Stimulated activated CD4-positive, alpha-beta T cell treated with anti-CD3 and anti-CD28 coated beads, Interleukin-15, amount 100 ng/mL, for 1 hour (primary cell): ENCODE measurements at places on chromosomes 5 and 9.

DNA sequence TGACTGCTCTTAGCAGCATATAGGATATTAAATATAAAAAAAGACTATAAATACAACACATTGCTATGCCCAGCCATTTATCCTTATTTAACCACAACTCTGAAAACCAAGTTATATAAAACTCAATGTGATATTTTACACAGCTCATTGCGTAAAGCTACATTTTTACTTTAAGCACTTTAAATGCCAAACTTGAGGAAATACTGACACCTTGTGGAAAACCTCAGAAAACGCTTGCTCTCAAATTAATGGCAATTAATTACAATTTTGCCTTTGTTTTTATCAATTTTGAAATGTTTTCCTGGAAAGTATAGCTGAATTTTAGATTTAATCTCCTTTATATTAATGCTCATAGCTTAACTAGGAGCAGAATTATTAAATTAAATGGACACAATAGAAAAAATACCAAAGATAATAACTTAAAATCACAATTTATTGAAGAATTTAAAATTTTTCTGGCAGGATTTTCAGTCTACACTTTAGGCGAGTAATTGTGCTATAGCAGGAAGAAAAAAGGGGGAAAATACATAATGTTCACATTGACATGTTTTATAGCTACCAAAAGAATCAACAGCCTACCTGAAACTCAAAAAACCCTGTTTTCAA lies 25.2 kb upstream of the PLAC8L1 start:
- DNase-seq, result no peak

- DNase-seq, result no peak
Measured at GRCh38 chr5:111231119-111231518, 6.9 kb downstream of the CAMK4 start.

DNA sequence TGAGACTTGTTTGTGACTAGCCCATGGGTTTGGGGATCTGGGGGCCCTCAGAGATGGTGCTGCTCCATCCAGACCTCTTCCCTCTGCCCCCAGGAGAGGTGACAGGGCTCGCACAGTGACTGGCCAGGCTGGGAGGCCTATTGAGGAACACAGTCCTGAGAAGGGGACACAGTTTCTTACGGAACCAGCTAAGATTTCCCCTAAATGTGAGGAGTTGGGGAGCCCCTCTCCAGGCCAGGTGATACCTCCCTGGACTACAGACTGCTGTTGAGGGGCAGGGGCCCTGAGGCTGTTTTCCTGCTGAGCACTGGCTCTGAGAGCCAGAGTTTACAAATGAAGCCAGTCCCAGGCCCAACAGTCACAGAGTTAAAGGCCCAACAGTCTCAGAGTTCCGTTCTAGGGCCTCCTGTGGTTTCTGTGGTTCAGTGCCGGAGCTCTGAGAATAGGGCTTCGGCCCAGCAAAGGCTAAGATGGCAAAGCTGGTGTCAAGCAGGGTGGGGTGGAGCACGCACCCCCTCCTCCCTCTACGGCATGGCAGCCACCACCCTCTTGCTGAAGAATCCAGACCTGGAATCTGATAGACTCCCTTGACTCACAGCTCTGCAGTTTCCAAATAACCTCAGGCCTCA lies 1.1 kb upstream of the SEMA4D start:
- no peak for DNase-seq

DNA sequence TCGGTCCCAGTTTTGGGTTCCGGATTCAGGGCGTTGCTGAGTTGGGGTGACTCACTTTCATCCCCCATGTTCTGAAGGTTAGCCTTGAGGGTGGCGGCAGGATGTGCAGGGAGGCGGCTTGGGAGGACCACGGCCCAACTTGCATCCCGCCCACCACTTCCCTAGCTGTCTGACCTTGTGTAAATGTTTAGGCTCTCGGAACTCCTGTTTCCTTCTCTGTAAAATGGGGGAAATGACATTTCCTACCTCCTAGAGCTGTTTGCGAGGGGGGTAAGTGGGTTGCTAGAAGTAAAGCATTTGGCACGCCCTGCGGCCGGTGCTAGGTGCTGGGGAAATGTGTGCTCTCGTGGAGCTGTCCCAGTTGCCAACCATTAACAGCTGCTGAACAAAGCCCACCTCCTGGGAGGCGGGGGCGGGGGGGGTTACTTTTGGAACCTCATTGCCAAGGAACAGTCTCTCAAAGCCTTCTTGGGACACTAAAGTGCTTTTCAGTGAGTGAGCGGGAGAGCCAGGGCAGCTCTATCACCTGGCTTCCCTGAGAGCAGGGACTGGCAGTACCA lies 27.5 kb downstream of the PTGES2 start:
- no peak for DNase-seq

DNA sequence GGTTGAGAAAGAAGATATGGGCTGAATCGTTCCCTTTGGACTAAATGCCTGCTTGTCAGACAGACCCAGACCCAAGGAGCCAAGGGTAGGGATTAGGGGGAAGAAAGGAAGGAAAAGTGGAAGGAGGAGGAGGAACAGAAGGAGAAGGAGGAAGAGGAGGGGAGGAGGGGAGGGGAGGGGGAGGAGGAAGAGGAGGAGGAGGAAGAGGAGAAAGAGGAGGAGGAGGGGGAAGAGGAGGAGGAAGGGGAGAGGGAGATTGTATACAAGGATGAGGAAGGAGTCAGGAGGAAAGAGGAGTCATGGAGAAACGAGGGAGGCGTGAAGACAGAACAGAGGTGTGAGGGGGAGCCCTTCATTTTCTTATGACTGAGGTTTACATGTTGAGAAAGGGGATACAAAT lies 46.9 kb upstream of the DNAH5 start:
- DNase-seq, result no peak

DNA sequence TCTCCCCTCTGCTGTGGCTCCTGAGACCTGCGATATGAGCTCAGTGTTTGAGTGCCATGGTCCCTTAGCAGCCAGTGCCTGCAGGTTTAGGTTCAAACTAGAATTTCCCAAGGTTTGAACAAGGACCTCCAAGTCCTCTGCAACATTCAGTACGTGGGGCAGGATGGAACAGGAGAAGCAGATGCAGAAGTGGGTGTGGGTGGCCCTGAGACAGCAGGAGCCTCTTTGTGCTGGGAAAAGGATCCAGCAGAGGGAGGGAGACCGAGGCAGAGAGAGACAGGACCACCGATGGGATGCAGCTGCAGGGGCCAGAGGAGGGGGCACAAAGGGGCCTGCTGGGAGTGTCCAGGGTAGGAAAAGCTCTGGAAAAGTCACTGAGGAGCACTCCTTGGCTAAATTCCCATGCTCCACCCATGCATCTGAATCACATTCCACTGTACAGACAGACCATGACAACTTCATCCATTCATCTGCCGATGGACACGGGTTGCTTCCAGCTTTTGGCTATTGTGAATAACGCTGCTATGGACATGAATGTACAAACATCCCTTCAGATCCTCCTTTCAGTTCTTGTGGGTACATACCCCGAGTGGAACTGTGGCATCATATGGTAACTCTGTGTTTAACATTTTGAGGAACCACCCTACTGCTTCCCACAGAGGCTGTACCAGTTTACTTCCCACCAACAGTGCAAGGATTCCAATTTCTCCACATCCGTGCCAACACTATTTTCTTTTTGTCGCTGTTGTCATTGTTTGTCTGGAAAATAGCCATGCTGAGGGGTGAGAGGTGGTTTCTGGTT lies 26.7 kb upstream of the SUSD3 start:
- DNase-seq, result no peak

- DNase-seq, result no peak
Measured at GRCh38 chr9:107137495-107138202, 145.4 kb upstream of the RAD23B start.

- DNase-seq, result no peak
Measured at GRCh38 chr5:172909931-172910502, 49.2 kb upstream of the RPL26L1 start.

DNA sequence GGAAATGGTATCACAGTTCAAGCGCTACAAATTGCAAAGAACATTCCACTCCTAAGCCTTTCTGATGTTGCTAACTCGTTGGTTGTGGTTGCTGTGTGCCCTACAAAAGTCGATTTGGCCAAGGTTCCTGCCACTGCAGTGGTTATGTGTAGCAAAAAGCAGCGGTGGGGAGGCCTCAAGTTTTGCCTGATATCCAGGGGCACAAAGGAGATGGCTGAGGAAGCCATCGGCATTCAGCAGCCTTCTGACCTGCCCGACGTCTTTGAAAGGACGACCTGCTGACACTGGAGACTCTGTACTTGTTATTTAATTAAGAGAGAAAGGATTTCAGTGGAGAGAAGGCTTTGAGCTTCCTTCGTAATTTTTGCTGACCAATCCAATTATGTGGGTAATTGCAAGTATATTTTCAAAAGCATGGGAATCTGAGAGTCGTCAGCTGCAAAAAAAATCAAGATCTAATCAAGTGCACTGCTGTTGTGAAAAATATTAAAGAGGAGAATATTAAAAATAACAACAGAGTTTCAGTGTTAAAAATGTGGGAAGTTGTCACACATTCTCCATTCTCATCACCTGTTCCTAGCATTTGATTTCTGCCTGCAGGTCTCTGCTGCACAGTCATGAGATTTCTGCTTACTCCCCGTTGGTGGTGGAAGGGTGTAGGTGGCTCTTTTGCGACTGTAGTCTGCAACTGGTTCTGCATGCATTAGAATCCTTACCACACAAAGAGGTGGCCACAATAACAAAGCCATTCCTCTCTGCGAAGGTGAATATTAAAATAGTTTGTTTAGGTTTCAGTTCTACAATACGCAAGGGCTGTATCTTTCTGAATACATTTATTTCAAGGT lies 319.2 kb downstream of the IRX2 start:
- DNase-seq, result no peak

GRCh38 chr5:135190416-135191083 lies 156.5 kb upstream of the PITX1 start:
- no peak for DNase-seq

DNA sequence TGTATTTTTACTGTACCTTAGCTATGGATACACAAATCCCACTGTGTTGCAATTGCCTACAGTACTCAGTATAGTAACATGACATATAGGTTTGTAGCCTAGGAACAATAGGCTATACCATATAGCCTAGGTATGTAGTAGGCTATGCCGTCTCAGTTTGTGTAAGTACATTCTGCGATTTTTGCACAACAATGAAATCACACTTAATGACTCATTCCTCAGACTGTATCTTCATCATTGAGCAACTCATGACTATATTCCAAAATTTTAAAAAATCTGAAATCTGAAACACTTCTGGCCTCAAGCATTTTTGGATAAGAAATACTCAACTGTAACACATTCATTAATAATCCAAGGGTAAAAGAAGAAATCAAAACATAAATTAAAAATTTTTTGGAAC lies 666.8 kb upstream of the GRAMD2B start:
- DNase-seq, result no peak

GRCh38 chr9:131348631-131349521 lies 45.0 kb upstream of the PRRC2B start:
- DNase-seq, result no peak

DNA sequence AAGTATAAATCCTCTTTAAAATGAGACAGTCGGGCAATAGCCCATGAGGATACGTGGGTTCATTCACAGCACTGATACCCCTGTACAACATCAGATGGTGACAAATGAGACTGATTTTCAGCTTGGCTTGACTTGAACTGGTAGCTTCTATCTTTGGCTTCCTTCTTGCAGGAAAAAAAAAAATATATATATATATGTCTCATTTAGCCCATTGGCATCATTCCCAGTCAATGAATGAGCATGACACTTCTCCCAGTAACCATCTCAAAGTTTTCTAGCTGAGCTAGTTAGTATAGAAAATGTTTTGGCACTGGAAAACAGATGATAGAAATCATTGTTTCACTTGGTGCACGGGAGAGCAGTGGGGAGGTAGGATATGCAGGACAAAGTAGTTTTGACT lies 222.5 kb upstream of the TAS2R1 start:
- no peak for DNase-seq
